ACHN (cell line): ENCODE measurements at places on chromosomes 4 and X.
A peak's percentile ranks its signal among the peaks of the same experiment; 100 is the strongest.

DNA sequence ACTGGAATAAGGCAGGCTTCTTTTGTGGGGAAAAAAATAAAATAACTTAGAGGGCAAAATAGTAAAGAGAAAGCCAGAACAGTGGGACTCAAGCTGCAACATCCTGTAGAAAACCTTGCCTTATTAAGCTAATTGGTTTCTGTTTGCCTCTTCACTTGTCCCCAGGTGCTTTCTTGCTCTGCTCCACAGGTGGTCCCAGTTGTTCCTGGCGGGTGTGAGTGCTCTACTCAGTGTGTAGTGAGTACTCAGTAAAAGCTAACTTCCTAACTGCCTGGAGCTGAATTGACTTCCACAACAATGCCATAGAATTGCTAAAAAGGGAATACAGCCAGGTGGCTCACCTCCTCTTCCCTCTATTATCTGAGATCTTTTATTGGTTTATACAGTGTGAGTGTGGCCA, 930.2 kb downstream of the C4orf33 start:
- DNase-seq = no peak

- DNase-seq = peak; percentile 27
Measured at GRCh38 chr4:21949073-21949457, 493 bp upstream of the KCNIP4 start.

DNA sequence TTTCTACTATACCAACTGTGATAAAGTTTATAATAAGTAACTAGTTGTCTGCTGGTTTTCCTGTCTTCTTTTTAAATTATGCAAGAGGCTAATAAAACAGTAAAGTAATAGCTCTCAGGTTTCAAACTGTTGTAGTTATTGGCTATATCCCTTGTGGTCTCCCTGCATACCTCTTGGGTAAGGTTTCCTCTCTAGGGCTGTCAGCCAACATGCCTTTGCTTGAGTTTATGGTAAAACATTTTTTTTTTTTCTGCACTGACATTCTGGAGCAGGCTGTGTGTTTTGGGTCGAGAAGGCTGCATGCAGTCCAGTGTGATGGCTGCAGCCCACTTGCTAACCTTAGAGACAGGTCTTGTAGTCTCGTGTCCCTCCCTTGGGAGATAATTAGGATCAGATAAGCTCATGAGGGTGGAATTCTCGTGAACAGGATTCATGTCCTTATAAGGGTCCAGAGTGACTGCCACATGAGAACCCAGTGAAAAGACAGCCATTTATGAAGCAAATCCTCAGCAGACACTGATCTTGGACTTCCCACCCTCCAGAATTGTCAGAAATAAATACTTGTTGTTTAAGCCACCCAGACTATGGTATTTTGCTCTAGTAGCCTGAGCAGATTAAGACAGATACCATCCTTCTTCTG, 831.2 kb downstream of the CCSER1 start:
- peak; percentile 65 for DNase-seq

DNA sequence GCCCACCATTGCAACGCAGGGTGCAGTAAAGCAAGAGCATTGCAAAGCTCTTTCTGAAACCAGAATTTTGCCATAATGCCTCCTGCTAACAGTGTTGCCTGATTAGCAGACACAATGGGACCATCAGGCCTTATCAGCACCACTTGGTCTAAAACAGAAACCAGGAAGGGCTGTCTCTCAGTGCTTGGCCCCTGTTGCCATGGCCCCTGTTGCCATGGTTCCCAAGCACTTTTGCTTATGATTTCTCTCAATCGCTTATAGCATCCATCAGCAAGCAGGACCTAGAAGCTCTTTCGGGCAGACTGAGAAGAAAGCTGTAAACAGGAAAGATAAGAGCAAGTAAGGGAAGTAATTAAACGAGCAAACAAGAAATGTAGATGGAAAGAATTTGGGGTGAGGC, 36.8 kb downstream of the RTL5 start:
- DNase-seq = no peak
